ENCODE measurements at places on chromosomes 12 and 14.

GRCh38 chr14:72646861-72647528, 246.9 kb downstream of the DPF3 start:
- DNase-seq = no peak

DNA sequence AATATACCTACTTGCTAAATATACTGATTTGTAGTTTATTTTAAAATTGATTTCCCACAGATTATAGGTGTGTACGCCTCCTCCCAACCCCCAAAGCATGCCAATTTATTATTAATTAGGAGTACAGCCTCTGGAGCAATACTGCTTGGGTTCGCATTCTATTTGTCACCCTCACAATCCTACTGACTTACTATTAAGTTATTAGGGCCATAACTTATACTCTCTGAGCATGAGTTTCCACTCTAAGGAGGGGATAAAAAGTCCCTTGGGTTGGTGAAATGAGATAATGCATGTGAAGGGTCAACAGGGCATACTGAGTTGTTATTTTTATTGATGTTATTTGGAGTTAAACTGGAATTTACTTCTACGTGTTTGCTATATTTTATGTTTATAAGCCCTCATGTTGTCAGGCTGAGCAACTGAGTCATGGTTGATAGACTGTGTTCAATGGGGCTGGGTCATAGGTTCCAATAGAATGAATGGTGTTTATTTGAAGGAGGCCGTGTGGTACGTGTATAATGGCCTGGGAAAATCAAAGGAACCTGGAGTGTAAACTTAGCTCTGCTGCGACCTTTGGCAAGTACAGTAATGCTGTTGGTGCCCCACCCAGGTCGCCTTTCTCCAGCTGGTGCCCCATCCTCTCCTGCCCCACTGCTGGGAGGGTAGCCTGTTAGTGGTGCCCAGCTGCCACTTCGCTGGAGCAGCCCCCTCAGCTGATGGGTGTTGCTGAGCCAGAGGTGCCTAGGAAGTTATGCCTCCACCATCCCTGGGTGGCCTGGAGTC, 99.3 kb upstream of the PTPRB start:
- DNase-seq = no peak

DNA sequence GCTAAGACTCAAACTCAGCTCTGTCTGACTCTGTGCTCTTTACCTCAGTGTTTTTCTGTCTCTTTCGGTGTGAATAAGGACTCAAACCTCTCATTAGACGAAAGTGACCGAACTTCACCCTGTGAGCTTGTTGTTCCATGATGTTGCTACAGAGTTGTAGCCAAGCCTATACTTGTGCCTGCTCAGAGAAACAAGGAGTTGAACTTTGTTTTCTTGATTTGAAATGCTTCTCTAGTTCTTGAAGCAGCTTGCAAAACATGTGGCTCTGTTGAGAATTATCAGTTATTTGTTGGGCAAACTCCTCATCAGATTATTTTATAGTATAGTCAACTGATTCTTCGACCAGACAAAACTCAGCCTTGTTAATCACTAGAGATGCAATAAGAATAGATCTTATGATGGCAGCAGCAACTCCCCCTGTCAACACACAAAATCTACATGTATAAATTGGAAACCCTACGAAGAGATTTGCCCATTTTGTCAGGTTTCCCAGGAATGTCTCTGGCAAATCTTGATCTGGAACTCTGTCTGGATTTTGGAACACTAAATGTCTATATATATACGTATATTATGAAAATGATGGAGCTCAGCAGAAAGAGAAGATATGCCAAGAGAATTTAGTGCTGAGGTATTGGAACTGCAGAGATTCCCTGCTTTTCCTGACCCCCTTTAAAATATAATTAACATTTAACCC, 146.8 kb downstream of the TTLL5 start:
- DNase-seq = no peak

GRCh38 chr12:102659200-102659911, 179.0 kb upstream of the IGF1 start:
- DNase-seq = no peak

GRCh38 chr12:89469361-89469760, 55.2 kb downstream of the GALNT4 start:
- DNase-seq = no peak

DNA sequence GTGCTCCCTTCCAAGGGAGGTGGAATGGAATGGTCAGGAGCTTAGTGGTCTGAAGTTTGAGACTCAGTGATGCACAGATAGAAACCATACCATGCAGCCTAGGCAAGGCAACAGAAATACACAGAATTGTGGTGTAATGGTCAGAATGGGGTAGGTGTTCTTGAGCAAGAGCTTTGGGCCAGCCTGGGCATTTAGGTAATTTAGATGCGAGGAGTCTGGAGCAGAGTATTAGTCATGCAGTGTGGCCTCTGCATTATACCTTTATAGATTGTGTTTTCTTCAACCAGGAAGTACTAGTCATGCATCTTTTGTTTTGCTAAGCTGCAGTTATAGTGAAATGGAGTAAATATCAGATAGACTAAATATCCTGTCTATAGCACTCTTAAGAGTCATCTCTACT, 118.3 kb downstream of the DAAM1 start:
- no peak for DNase-seq

DNA sequence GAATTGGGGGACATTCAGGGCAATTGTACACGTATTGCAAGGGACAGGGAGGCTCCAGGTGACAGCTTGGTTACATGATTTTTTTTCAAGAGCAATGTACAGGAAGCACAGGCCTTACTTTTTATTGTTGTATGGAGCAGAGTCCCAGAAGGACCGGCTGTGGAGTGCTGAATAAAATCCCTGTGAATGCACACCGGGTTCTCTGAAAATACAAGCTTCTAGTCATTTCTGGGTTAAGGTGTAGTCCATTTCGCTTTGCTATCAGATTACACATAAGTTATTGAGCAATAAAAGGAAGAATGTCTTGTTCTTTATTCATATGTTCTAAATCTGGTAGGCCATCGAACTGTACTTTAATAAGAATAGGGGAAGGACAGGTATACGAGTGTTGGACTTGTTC, 52.2 kb downstream of the PDE3A start:
- DNase-seq = no peak

- DNase-seq = no peak
Observed at GRCh38 chr14:94770251-94770749, 387 bp upstream of the GSC start.

DNA sequence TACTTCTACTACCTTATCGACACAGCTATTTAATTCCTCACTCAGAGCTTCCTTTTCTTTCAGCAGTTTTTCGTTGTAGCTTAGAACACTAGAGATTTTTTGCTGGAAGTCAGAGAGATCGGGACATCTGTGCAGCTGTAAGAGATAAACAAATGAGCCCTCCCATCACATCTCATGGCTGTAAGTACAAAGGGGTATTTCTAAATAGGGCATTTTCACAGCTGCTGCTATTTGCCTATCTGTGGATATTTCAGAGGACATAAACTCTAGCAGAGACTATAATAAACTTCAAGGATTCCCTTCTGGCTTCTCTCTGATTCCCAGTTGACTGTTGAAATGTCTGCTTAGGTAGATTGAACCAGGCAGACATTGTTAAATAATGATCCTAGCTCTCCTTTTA, 76.1 kb upstream of the SAV1 start:
- DNase-seq = no peak

GRCh38 chr14:38705220-38705619, 397.8 kb downstream of the SEC23A start:
- no peak for DNase-seq

GRCh38 chr12:6145564-6145963, 21.1 kb upstream of the VWF start:
- DNase-seq = no peak

- DNase-seq = no peak
Observed at GRCh38 chr12:115051378-115051777, 367.4 kb upstream of the TBX3 start.

- DNase-seq = no peak
Observed at GRCh38 chr14:99450266-99450665, 30.4 kb downstream of the SETD3 start.

DNA sequence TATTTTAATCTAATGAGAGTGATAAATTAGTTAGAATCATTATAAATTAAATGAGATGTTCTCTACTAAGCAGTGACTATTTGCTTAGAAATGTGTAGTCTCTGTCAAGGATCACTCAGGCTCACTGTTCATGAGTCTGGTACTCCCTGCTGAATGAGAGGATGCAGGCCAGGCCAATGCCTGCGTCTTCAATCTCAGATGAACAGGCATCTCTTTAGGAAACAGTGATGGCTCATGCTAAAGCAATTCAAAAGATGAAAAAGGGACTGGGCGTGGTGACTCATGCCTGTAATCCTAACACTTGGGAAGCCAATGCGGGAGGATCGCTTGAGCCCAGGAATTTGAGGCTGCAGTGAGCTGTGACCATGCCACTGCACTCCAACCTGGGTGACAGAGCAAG, 106.8 kb downstream of the ZFC3H1 start:
- DNase-seq = no peak

GRCh38 chr12:122243965-122244364, 18.1 kb upstream of the DIABLO start:
- no peak for DNase-seq

- peak; percentile 40 for DNase-seq
Observed at GRCh38 chr12:22625762-22626294, 857 bp downstream of the ETNK1 start.

DNA sequence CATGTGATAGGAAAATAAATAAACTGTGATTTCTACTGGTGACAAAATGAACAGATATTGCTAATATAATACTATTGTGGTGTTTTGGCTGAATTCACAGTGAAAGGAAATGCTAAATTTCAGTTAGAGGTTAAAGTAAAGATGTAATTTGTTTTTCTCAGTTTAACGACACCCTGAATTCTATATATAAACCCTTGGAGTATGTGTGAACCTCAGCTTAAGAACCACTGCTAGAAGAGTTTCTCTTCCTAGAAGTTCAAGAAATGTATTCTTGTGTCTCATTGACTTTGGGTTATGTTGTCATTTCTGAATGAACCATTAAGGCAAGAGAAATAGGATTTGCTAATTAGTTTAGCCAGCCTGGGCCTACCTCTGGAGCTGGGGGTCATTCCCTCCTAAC, 8.2 kb downstream of the FBXO34 start:
- DNase-seq = no peak

DNA sequence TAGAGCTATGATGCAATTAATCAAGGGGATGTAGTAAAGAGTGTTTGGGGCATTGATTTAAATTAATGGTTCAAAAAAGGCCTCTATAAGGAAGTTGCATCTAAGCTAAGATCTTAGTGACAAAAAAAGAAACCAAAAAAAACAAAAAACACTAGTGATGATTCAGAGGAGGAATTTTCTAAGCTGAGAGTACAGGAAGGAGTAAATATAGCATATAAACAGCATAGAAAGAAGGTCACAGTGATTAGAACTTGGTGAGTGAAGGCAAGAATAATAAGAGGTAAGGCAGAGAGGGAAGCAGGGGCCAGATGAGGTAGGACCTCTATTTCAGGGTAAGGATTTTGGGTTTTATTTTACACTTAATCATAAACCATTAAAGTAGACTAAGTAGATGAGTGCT, 48.0 kb upstream of the PDZRN4 start:
- DNase-seq = no peak

DNA sequence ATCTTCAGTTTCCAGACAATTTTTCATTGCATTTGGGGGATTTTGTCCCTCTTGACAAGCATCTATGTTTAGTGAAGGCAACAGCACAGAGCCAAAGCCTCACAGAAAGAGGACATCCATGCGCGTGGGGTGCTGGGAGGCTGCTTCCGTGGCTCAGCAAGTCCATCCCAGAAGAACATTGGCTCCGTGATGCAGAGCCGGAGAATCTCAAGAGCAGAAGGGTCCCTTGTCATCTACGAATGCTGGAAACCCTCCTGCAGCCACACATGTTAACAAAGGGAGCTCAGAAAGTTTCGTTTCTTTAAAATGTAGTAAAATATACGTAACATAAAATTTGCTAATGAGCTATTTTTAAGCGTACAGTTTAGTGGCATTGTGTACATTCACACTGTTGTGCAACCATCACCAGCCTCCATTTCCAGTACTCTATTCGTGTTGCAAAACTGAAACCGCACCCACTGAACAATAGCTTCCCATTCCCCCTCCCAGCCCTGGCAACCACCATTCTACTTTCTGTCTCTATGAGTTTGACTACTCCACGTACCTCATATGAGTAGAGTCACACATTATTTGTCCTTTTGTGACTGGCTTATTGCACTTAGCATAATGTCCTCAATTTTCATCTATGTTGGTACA, 185.9 kb downstream of the TTC7B start:
- no peak for DNase-seq

DNA sequence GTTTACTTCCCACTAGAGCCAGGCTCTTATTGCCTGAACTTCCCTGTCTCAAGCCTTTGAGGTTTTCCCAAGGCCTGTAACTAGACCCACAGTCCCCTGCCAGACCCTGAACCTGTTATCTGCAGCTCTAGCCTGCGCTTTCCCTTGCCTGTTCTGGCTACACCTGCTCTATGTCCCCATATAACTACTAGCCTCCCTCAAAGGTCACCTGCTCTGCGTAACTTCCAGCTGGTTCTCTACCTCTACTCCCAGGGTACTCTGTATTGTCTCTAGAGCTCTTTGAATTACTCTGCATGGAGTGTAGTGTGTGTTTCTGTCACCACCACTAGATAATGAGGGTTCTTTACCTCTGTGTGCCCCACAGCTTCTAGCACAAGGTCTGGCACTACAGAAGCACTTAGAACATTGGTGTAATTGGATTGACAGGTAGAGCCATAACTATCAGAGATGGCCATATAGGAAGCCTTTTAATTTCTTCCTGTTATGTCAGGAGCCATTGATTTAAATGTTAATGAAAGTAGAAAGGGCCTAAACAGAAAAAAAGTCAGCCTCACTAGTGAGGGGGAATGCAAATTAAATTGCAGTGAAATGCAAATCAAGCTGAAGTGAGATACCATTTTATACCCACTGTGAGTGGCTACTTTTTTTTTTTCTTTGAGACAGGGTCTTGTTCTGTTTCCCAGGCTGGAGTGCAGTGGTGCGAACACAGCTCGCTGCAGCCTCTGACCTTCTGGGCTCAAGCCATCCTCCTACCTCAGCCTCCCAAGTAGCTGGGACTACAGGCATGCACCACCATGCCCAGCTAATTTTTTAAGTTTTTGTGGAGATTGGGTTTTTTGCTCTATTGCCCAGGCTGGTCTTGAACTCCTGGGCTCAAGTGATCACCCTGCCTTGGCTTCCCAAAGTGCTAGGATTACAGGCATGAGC, 47.8 kb downstream of the EID3 start:
- no peak for DNase-seq

DNA sequence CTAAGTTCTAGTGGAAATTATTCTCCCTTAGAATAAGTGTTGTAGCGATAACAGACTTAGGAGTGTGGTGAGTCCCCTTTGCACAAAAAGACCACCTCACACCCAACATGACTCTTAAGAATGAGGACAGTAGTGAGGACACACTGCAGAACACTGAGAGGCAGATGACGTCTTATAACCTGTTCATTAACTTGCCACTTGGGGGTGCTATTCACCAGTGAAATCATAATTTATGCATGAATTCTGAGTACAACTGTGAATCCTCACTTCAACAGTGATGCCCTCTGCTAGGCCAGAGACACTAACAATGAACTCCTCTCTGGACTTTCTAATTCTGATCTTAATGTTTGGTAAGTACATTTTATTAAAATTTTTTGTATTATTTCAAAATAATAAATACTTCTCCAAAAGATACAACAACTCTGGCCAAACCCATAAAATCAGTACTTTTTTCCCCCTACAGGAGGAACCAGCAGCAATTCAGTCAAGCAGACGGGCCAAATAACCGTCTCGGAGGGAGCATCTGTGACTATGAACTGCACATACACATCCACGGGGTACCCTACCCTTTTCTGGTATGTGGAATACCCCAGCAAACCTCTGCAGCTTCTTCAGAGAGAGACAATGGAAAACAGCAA, 274.7 kb downstream of the DAD1 start:
- peak; percentile 45 for DNase-seq
